Kasumi-1 (cell line): ENCODE measurements at places on chromosomes 1 and 21.

DNA sequence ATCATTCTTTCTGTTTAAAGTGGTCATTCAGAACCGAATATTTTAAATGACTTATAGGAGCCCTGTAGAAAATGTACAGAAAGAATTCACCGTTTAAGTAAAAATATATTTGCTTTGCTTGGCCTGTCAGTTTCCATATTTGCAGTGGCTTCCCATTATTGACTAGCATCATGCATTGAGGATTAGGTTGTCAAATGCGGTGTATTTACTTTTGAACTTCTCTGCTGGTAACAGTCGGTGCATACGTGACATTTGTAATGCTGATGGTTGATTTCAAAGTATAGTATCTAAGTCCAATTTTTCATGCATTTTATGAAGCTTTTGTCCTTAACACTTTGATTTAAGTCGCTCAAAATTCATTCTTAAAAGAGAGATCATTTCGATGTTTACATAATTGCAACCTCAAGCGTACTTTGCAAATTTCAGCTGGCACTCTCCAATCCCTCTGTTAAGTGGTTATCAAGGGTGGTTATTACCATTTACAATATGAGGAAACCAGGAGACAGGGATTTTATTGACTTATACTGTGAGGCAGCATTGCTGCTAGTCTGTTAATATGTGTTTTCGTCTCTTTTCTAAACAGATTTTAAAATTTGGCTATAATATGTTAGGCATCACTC lies 201.6 kb downstream of the SDCCAG8 start:
- DNase-seq, result no peak

DNA sequence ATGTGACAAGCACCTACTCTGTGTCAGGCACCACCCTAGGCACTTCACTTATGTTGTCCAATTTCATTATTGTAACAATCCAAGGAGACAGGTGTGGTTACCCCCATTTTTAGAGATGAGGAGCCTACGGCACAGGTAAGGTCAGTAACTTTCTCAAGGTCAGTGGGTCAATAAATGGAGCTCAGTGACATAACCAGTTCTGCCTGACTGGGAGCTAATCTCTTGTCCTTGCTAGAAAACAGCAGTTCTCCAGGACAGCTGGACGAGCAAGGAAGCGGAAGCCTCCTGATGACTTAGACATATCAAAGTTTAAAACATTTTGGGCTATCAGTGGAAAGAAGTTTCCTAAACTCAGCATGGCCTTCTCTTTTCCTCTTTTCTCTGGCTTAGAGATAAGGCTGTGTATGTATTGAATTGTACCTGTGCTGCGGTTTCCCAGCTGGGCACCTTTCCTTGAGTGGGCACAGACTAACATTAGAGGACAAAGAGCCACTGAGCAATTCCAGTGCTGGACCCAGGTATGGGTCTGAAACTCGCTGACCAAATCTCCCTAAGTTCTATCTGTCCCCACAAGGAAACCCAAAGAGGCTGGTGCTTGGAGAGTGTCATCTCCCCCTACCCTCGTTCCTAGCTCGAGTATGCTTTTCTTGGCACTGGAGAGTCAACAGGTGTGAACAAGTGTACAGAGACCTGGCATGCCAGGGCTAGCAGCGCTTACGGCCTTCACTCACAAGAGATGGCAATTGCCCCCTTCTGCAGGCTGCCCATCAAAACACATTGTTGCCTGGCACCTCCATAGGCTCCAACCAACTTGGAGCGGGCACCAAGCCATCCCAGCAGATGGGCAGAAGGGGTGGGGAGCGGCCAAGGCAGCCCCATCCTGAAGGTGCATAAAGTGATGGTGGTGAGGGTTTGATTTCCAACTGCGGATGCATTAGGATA lies 456.1 kb upstream of the PROX1 start:
- no peak for DNase-seq

GRCh38 chr1:160309571-160309970 lies 24.6 kb upstream of the PEX19 start:
- no peak for DNase-seq

GRCh38 chr1:180884588-180885300 lies 28.0 kb upstream of the KIAA1614 start:
- DNase-seq, result no peak

GRCh38 chr1:220925707-220926106 lies 46.5 kb downstream of the HLX start:
- no peak for DNase-seq

GRCh38 chr21:16199539-16199938 lies 469.8 kb downstream of the USP25 start:
- no peak for DNase-seq

DNA sequence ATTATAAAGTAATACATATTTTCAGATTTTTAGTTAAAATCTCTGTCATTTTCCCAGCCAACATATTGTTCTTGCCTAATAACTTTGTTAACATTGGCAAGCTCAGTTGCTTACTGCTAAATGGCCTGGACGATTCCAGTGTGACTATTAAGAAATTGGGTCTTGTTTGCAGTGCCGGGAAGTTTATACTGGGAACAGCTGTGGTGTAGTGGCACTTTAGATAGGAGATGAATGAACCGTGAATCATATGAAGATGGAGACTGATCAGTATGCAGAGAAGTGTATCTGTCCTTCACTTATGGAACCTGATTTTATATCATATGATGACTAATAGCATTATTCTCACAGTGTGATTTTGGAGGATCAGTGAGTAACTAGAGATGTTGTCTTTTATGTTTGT lies 3.3 kb downstream of the CHRM3 start:
- DNase-seq, result no peak

DNA sequence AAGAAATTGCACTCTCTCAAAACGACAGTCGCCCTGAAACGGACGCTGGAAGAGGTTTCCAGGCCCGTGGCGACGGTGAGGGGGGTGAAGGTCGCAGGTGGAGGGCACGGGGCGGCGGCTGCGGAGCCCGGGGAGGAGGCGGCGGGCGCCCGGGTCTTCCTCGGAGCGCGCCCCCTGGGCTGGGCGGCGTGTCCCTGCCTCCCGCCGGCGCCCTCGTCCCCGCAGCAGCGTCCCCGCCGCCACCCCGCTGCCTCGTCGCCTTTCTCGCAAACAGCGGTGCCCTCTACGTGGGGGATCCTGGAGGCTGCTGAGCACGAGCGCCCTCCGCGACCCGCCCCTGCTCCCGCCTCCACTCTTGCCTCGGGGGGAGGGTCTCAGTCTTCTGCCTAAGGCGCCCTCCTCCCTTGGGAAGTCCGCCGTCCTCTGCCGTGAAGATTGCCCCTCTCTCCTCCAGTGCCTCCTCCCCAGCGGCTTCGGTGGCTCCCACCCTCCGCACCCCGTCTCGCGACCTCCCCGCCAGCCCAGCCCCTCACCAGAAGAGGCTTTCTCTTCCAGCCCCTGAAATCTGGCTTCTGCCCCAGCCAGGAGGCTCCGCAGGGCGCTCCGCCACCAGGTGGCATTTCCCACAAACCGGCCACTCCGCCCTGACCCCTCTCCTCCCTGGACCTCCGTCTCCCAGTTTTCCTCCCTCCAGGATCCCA lies 227.4 kb downstream of the SDCCAG8 start:
- DNase-seq, result no peak

DNA sequence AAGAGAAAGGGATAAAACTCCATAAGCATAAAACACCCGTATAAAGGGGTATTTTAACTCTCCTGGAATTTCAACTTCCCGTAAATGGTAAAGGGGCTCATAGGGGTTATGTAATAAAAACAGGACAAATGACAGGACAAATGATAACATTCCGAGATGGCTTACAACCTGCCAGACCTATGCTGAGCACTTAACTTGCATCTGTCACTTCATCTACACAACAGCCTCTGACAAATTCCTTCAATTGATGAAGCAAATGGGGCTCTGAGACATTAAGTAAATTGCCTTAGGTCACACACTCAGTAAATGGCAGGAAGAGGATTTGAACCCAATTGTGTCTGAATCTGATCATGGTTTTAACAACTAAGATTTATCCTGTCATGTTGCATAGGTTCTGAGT lies 327.6 kb upstream of the SNX7 start:
- DNase-seq, result no peak

- DNase-seq, result no peak
Measured at GRCh38 chr1:96945509-96946084, 224.0 kb downstream of the PTBP2 start.

- DNase-seq, result peak; percentile 45
Measured at GRCh38 chr1:203186446-203187303, at the start of gene CHI3L1. CHI3L1 (minus strand) TSS chr1:203186704; CDS start chr1:203186623, 81 bp downstream.

- no peak for DNase-seq
Measured at GRCh38 chr1:228430243-228430642, 13.6 kb upstream of the TRIM17 start.

GRCh38 chr1:177383715-177384114 lies 213.0 kb downstream of the BRINP2 start:
- DNase-seq, result no peak

- DNase-seq, result no peak
Measured at GRCh38 chr21:38918607-38919346, 113.0 kb downstream of the ETS2 start.

GRCh38 chr1:232837087-232837486 lies 31.9 kb downstream of the MAP10 start:
- DNase-seq, result no peak

DNA sequence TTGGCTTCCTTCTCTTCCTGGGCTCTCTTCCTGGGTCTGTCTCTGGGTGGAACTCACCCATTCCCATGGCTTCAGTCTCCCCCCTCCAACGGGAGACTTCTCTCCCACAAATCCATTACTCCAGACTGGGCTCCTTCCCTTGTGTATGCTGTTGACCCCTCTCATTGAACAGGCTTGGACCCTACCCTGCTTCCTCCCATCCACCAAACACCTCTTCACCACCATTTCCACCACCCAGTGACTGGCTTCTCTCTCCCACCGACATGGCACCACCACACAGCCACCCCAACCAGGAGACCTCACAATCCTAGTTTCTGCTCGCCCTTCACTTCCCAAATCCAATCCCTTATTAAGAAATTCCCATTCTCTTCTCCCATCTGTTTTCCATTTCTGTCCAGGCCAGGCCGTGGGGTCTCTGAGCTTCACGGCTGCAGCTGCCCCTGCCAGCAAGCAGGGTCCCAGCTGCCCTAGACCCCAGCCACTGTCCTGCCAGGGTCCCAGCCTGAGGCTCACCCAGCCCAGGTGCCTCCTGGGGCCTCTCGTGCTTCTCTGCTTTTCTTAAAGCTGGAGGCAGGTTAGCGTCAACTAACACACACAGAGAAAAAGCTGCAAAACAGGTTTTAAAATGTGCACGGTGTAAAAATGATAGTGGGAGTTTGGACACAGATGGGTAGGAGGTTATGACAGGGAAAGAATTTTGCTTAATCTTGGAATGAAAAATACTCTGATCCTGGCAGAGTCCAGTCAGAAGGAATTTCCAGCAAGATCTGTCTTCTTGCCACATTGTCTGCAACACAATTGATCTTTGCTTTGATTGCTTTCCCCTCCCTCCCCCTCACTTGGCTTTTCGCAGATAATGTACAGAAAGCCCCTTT lies 383.8 kb upstream of the VAMP3 start:
- no peak for DNase-seq

DNA sequence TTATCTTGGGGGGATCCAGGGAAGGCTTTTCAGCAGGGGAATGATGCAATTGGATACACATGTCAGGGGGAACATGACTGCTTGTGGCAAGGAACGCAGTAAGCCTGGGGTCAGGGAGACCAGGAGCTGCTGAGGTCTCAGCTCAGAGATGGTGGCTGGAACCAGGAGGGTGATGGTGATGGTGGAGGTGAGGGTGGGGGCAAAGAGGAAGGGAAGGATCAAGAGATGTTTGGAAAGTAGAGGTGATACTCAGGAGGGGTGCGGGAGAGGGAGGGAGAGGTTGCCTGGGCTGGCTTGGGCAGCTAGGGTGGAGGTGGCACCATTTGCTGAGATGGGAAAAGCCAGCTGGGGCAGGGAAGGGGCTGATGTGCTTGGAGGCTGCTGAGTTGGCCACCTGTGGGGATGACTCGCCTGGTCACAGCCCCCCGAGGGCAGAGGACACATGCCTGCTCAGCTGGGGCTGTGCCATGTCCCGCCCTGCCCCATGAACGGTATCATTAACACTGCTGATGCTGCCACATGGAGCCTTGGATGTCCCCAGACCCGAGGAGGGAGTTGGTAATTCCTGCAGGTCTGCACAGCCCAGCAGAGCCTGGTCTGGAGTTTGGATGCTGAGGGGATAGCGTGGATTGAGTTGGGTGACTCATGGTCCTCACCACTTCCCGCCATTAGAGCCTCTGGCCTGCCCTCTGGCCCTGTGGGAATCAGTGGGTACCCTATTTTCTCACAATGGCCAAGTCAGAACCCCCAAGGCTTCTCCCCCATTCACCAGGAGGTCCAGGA lies 6.3 kb upstream of the PADI1 start:
- DNase-seq, result no peak

GRCh38 chr1:29895201-29895600 lies 658.9 kb downstream of the PTPRU start:
- no peak for DNase-seq

GRCh38 chr1:147635342-147635741 lies 35.0 kb downstream of the ACP6 start:
- peak; percentile 86 for DNase-seq

DNA sequence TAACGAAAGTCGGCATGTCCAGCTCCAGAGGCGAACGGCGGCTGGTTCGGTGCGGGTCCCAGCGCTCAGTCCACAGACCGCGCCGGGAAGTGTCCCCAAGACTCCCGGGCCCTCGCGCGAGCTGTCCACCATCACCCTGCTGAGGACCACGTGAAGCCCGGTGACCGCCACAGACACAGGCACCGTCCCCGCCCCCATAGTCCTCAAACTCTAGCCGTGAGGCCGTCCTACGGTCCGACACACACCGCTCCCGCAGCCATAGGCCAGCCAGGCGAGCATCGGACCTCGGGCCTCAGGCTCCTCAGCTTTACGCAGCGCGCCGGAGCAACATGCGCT lies 535 bp downstream of the SETD4 start:
- no peak for DNase-seq

GRCh38 chr1:109373126-109373525 lies 24.6 kb downstream of the SORT1 start:
- DNase-seq, result peak; percentile 49

DNA sequence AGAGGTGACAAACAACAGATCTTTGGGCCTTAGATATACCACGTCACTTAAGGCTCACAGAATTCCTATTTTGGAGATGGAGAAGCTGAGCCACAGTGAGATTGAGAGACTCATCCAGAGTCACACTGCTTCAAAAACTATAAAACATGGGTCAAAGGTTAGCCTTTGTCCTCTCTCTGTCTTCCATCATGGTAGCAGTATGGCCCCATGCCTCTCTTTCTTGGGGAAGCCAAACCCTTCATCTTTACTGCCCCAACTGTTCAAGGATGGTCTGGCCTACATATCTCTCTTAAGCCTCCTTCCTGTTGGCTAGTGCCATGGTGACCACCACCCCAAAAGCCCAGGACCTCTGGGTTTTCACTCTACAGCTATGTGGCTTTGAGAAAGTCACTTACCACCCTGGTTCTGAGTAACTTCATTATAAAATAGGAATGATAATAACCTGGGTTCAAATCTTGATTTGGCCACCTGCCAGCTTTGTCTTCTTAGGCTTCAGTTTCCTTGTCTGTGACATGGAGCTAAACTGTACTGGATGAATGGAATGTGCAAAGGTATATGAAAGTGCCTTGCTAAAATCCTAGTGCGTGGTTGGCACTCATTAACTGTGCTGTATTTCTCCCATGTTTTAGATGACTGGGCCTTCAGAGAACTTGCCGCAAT lies 85.9 kb upstream of the JUN start:
- no peak for DNase-seq
